T-helper 1 cell treated with Interleukin-12 subunit alpha and Interleukin-12 subunit beta and Interleukin-4 antibody, amounts not matched to agents 30 ng/mL and 1 ng/mL, for 36 hours (primary cell): ENCODE measurements at places on chromosomes 7 and 10. TPM values are rescaled to one million over a fixed set of nuclear protein-coding genes. Genes with fewer than 3 reads are reported as not detected.

Gene GIMAP7
- total RNA-seq, result 291 and 306 TPM in 2 replicates

Gene H2BK1
- total RNA-seq, result 0.66 TPM in 1 of 2 replicates, not detected in the other

Gene CNNM2
- total RNA-seq, result 6.8 and 8.6 TPM in 2 replicates

Gene FRAT2
- 8.8 and 8.9 TPM in 2 replicates for total RNA-seq

Gene STAG3
- total RNA-seq, result 33.0 and 38.3 TPM in 2 replicates

Gene HOXA10
- total RNA-seq, result not detected in 2 replicates

Gene FEZF1
- total RNA-seq, result not detected in 2 replicates

Gene SLC13A1
- not detected in 2 replicates for total RNA-seq

Gene ABCC2
- total RNA-seq, result 1.9 and 2.2 TPM in 2 replicates

Gene ACSM6
- not detected in 2 replicates for total RNA-seq

Gene SORCS1
- not detected in 2 replicates for total RNA-seq

Gene MPP7
- 3.2 and 3.6 TPM in 2 replicates for total RNA-seq

Gene CACNA2D1
- total RNA-seq, result not detected in 2 replicates

Gene TMEM139
- total RNA-seq, result 0.32 and 1.0 TPM in 2 replicates

Gene SLC29A3
- 2.7 and 2.8 TPM in 2 replicates for total RNA-seq

Gene NPTX2
- total RNA-seq, result not detected in 2 replicates

Gene SFRP5
- not detected in 2 replicates for total RNA-seq

Gene ADIRF
- not detected in 2 replicates for total RNA-seq

Gene LAMB1
- not detected in 2 replicates for total RNA-seq

Gene MALRD1
- total RNA-seq, result not detected in 2 replicates

Gene SPAM1
- total RNA-seq, result not detected in 2 replicates

Gene AGBL3
- 1.4 and 2.2 TPM in 2 replicates for total RNA-seq

Gene CYP2C19
- total RNA-seq, result not detected in 2 replicates
